ENCODE measurements at places on chromosomes 12 and 14.

DNA sequence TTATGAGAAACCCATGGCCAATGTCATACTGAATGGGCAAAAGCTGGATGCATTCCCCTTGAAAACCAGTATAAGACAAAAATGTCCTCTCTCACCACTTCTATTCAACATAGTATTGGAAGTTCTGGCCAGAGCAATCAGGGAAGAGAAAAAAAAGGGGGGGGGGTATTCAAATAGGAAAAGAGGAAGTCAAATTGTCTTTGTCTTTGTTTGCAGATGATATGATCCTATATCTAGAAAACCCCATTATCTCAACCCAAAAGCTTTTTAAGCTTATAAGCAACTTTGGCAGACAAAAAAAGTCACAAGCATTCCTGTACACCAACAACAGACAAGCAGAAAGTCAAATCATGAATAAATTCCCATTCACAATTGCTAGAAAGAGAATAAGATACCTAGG, 19.5 kb downstream of the GLIPR1L1 start:
- no peak for DNase-seq

GRCh38 chr12:28994179-28994715, 154.8 kb upstream of the FAR2 start:
- DNase-seq, result no peak

GRCh38 chr14:74504412-74504811, 10.8 kb downstream of the ISCA2 start:
- DNase-seq, result no peak

GRCh38 chr12:32163596-32163995, 56.9 kb downstream of the BICD1 start:
- no peak for DNase-seq

- DNase-seq, result no peak
These were observed 67.2 kb downstream of the FAR2 start for GRCh38 chr12:29216266-29216665.

DNA sequence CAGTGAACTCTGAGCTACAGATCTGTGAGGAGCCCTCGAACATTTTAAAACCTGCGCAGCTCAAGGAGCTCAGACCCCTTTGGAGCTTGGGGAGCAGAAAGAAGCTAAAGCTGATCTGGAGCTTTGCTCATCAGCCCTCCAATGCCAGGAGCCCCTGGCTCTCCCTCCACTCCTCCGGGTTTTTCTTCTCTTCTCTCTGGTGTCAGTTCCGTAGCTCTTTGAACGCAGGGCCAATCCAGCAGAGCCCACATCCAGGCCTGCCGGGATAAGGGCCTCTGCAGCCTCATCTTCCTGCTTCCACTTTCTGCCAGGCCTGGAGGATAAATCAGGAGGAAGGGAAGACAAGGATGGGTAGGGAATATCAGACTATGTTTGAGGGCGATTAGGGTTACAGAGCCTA, 6.0 kb downstream of the HOXC4 start:
- DNase-seq, result no peak

- no peak for DNase-seq
These were observed 59.6 kb downstream of the PPFIA2 start for GRCh38 chr12:81699551-81699950.

DNA sequence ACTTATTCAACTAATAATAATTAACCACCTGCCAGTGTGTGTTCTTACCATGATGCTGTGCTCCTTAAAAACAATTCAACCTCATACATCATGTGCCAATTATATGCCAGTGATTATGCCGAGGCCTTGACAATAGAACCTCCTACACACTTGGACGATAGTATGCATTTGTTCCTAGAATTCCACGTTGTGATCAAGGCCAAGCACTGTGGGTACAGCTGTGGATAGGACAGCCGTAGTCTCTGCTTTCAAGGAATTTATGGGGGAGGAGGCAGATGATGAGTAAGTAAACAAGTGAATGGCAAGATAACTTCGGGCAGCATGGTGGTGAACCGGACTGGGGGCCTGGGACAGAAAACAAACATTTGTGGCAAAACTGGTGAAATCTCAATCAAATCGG, 18.0 kb upstream of the MYO1H start:
- no peak for DNase-seq
